ELF-1 (cell line): ENCODE measurements at places on chromosomes 13 and 19.

GRCh38 chr13:31174018-31174417 lies 12.3 kb upstream of the HSPH1 start:
- DNase-seq = no peak

GRCh38 chr13:51887468-51887867 lies 25.7 kb downstream of the CCDC70 start:
- DNase-seq = no peak

DNA sequence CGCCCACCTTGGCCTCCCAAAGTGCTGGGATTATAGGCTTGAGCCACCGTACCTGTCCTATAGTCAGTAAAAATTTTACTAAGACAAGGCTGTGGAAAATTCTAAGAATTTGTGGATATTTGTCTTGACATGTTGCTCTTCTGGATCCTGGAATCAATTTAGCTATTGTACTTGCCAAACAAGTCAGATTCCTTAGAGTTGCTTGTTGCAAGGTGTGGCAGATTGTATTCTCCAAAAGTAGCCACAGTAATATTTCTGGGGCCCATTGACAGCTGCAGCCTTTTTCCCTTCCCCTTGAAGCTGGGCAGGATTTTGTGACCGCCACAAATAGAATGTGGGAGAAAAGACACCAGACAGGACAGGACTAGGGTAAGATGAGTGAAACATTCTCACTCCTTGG lies 98.8 kb upstream of the TMTC4 start:
- no peak for DNase-seq

DNA sequence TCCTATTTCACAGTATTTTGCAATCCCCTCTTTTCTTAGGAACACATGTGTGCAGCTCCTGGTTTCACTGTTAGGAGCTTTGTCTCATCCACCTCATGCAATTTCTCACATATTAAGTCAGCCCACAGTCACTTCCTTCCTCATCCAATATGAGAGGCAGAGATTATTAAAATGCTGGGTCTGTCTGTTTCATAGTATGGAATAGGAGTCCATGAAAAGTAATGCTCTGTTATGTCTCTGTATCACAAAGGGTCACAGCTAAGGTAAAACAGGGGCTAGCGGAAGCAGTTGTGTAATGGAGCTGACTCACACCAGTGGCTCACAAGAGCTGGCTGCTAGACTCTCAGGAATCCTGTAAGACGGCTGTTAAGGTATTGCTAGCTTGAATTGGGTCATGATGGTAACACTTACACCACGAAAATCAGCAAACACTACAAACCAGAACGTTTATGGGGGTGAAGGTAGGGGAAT lies 216.5 kb downstream of the EFNB2 start:
- peak; percentile 15 for DNase-seq

DNA sequence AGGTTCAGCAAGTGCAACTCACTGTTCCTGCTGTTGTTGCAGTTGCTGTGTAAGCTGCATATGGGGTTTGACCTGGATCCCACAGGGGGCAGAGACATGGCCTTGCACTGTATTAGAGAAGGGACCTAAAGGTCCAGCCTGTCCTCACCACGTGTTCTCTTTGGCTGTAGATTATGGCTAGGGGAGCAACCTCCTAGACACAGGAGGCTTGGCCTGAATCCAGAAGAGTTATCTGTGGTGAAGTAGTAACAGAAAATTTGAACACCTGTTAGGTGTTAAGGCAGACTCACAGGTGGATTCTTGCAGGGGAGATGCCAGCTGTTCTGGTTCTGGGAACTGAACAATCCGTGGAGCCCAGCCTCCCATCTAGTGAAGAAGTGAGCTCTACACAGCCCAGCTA lies 3.4 kb upstream of the CYP4F11 start:
- DNase-seq = no peak

DNA sequence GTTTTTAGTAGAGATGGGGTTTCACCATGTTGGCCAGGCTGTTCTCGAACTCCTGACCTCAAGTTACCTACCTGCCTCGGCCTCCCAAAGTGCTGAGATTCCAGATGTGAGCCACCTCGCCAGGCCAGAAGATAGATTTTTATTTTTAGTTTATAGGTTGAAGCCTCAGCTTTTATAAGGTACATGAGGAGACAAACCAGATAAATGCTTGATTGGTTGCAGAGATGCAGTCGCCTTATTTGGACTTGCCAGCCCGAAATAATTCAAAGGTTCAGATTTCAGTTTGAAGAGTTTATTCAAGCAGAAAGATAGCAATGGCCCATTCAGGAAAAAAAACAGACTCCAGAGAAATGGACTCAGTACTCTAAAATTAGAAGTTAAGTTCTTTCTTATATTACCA lies 3.1 kb downstream of the ZNF69 start:
- DNase-seq = no peak

GRCh38 chr19:46935066-46935663 lies 74.4 kb downstream of the ARHGAP35 start:
- no peak for DNase-seq

DNA sequence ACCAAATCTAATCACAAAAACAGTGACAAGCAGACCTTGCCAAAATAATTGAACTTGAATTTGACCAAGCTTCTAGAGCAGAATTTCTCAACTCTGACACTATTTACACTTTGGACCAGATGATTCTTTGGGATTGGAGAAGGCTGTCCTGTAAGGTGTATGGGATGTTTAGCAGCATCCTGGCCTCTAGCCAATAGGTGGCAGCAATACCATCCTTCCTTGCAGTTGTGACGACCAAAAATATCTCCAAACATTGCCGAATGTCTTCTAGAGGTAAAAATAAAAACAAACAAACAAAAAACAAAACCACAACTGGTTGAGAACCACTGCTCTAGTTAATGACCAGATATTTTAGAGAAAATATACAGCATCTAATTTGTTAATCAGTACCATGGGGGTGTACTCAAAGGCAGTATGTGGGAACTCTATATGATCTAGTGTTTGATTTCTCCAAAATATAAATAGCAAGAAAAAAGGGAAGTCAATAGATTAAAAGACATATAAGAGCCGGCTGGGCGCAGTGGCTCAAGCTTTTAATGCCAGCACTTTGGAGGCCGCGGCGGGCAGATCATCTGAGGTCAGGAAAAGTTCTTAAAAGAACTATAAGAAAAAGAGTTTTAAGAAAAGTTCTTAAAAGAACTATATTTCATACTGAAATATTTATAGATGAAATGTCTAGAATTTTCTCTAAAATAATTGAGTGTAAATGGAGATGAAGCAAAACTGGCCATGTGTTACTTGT lies 60.9 kb upstream of the ZNF527 start:
- no peak for DNase-seq

- DNase-seq = no peak
These were observed 13.9 kb downstream of the RABAC1 start for GRCh38 chr19:41945135-41945766.

GRCh38 chr19:47324502-47324901 lies 7.5 kb upstream of the C5AR2 start:
- DNase-seq = no peak

- no peak for DNase-seq
These were observed 2.2 kb upstream of the AMH start for GRCh38 chr19:2246801-2247361.

DNA sequence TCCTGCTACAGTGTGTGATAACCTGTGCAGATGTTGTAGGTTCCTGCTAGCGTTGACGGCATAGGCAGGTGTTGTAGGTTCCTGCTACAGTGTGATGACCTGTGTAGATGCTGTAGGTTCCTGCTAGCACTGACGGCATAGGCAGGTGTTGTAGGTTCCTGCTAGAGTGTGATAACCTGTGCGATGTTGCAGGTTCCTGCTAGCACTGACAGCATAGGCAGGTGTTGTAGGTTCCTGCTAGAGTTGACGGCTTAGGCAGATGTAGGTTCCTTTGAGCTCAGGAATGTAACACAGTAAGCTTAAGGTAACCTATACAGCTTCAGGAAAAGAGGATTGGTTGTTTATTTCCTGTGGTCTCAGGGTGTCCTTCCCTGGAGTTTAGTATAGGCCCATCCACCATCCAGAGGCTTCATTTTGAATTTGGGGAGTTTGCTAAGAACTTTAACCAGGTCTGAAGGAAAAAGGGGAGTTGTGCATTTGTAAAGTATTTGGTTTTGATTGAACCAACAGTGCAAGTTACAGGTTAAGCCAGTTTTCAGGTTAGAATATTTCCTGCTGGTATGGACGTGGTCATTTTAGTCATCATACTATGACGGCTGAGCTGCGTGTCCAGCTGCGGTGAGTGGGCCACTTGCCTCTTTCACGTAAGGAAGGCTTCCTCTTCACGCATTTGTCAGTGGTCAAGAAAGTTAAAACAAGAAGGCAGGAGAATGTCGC lies 53.8 kb downstream of the ATP11A start:
- no peak for DNase-seq

GRCh38 chr19:6510618-6511017 lies 8.5 kb upstream of the TUBB4A start:
- DNase-seq = no peak

GRCh38 chr13:114311908-114312307 lies 2.4 kb upstream of the CHAMP1 start:
- no peak for DNase-seq

GRCh38 chr19:31664997-31665396 lies 315.8 kb upstream of the TSHZ3 start:
- no peak for DNase-seq

DNA sequence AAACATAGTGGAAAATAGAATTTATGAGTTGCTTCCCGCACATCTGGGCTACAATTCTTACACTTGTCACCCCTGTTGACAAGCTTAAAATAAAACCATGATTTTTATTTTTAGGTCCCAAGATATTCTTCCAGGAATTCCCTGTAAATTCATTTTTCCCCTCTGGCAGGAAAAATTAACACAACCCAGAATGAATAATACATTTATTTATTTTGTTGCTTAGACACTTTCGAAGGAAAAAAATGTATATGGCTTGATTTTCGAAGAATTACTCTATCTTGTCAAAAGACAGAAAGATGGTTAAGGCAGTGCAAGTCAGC lies 74.4 kb downstream of the LHFPL6 start:
- no peak for DNase-seq

- DNase-seq = peak; percentile 4
These were observed 52.5 kb downstream of the POSTN start for GRCh38 chr13:37546087-37546486.

- no peak for DNase-seq
These were observed 855.6 kb downstream of the EFNB2 start for GRCh38 chr13:105679838-105680237.

GRCh38 chr13:44575741-44576350 lies at the start of gene TSC22D1:
Gene TSC22D1, minus strand, starts transcription at chr13:44576330. Its CDS starts 256 bp downstream, at chr13:44576074.
- peak; percentile 42 for DNase-seq

DNA sequence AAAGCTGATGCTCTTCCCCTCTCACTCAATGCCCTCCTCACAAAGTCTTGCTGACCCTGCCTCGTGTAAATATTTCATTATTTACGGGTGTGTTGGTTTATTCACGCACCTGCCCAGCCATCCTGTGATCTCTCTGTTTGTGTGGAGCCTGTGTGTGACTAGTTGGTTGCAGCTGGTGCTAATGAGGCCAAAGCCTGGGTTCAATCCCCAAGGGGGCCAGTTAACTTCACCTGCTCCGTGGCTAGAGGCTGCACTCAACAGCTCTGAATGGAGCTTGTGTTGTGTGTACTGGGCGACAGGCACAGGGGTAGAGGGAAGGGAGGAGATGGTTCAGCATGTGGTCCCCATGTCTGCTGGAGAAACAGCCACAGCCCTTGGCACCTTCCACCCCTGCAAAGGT lies 109.5 kb downstream of the DNAJC15 start:
- no peak for DNase-seq

DNA sequence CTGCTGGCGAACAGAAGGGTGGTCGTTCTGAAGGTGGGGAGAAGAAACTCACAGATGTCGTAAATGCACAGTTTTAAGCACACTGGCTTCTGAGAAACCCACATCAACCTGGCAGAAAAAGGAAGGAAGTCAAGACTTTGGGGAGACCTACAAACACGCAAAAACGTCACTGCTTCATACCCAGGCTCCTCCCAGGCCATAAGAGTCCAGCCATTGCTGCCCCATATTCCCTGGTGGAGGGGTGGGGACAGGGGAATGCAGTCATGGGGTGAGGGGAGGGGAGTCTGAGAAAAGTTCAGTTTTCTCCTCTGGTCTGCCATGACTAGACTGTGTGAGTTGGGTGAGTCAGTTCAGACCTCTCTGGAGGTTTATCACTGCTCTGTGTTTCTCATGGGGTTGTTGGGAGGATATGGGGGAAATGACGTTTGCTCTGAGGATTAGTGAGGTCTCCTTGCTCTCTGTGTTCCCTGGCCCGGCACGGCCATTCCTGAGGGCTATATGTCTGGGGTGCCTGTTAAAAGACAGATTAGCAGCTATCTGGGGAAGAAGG lies 139.0 kb downstream of the FLT1 start:
- DNase-seq = peak; percentile 73

DNA sequence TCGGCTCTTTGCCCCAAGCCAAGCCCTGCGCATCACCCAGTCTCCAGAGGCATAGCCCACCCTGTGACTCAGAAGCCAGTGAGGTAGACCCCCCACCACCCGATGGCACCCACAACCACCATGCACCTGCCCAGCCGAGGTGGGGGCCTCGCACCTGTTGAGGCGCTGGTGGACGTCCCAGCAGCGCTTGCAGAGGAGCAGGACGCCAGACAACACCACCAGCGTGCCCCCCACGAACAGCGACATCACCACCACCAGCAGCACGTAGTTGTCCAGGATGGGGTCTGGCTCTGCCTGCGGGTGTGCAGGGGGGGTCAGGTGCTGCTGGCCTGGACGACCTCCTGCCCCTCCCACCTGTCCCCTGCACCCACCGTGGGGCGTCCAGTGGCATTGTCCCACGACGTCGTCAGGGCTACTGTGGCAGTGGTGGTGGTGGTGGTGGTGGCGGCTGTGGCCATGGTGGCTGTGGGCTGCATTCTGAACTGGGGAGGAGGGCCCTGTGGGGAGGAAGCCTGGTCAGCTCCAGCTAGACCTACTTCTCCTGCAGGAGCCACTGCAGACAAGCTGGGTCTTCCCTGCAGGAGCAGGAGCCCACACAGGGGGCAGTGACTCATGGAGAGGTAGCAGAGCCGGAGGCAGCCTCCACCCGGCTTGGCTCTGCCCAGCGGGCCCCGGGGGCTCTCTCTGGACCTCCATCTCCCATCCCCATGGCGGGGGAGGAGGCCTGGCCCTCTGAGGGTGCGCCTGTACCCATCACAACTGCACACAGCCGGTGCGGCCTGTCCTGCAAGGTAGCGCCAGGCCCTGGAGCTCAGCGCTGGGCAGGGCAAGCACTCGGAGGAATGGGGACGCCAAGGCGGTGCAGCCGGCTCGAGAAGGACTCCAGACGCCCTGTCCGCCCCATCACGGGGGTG lies 1.9 kb downstream of the CBARP start:
- DNase-seq = no peak

DNA sequence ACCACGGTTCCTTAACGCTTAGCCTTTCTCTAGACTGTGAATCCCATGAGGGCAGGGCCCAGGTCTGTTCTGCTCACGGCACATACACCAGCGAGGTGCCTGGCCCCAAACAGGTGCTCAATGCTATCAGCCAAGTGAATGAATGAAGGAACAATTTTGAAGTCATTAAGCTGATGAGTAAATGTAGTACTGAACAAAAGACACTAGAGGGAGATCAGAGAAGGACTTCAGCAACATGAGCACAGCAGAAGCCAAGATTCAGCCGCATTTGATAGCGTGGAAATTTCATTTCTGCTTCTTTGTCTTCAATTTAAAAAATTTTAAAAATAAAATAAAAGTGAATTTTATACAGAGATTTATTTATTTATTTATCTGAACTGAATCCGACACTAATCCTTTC lies 20.1 kb upstream of the MYO16 start:
- DNase-seq = no peak

- DNase-seq = peak; percentile 80
These were observed 2.8 kb downstream of the PTGER1 start for GRCh38 chr19:14472202-14472938.

- DNase-seq = no peak
These were observed 4.8 kb upstream of the ANGPTL8 start for GRCh38 chr19:11234486-11235075.

GRCh38 chr19:15274477-15274876 lies 42.2 kb upstream of the EPHX3 start:
- DNase-seq = no peak

- DNase-seq = no peak
These were observed 7.5 kb upstream of the ATP8B3 start for GRCh38 chr19:1819341-1820255.
